ENCODE measurements at places on chromosomes 3 and 15.

DNA sequence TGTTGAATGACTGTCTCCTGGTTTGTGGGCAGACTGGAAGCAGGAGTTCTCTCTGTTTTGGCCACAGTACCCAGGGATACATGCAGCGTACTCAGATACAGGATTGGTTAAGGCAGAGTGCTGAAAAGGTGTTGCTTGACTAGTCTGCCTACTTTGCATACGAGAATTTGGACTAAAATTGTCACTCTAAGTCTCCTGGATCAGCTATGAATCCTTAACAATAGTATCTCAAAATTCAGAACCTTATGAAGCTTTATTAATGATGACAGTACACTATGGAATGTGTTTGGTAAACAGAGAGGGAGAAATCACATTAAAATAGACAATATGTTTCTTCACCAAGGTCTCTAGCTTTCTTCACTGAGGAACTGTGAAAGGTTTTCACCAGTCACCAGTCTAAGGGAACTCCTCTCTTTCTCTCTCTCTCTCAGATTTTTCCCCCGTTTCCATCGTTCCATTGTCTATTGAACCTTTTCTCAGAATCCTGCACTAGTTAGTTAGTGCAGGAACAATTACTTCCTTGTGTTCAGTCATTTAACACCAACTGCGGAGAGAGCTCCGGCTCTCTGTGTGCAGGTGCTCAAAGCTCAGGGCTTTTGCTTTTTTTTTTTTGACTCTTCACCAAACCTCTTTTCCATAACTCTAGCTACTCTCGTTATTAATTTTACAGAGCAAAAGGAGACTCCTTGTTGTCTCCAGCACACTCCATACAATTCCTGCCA, 85.9 kb upstream of the FNDC3B start:
- peak; percentile 36 for DNase-seq

- DNase-seq: peak; percentile 20
Observed at GRCh38 chr15:96121086-96121920, 209.2 kb upstream of the NR2F2 start.

DNA sequence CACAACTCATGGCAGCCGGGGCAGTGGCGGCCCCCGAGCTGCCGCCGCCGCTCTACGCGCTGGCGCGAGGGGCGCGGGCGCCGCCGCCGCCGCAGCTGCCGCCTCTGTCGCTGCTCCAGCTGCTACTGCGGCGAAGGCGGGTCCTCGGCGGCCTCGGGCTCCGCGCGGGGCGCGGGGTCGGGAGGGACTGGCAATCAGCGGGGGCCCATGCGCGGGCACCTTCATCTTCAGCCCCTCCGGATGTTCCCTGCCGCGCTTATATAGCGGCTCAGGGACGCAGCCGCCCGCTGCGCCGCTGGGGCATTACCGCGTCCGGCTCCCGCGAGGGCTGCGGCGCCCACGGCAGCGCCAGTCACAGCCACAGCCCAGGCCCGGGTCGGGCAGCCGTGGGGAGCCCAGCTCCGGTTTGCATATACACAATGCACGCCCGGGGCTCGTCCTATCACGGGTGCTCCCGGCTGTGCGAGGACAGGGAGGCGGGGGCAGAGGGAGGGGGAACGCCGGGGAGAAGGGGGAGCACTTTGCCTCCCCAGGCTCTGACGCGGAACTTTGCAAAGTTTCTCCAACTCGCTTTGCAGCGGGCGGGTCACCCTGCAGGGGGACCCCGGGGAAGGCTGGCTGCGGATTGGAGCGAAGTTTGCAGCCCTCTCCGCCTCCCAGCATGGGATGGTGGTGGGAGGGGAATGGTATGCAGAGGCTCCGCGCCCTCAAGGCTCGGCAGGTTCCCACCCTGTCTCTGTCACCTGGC, at the start of gene VGLL3:
TSS of gene VGLL3 (minus strand) at position 416 of the 748 bp plus-strand sequence. CDS start at position 10, 406 bp downstream.
- DNase-seq: peak; percentile 88

GRCh38 chr15:31456354-31457060, 129.9 kb downstream of the KLF13 start:
- DNase-seq: no peak

GRCh38 chr3:73186741-73187140, 125.3 kb downstream of the EBLN2 start:
- no peak for DNase-seq

GRCh38 chr3:62493109-62493801, 119.9 kb upstream of the FEZF2 start:
- no peak for DNase-seq

DNA sequence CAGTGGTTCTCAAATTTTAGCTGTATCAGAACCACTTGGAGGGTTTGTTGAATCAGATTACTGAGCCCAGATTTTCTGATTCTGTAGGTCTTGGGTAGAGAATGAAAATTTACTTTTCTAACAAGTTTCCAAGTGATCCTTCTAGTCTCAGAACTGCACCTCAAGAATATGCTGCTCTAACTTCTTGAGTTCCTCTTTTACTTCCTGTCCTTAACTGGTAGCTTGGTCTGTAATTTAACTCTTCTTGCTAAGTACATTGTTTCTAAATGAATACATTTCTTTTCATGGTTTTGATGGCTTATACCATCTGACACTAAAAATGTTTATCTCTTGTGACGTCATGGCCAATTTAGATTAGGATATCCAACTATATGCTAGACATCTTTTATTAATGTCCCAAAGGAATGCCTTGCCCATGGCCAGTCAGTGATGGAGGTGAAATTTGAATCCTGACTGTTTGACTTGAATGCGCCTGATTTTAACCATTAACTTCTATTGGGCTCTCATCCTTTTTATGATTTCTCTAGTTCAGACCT, 262.6 kb upstream of the NAALADL2 start:
- DNase-seq: no peak

GRCh38 chr15:58543664-58544335, 112.0 kb downstream of the LIPC start:
- DNase-seq: no peak

DNA sequence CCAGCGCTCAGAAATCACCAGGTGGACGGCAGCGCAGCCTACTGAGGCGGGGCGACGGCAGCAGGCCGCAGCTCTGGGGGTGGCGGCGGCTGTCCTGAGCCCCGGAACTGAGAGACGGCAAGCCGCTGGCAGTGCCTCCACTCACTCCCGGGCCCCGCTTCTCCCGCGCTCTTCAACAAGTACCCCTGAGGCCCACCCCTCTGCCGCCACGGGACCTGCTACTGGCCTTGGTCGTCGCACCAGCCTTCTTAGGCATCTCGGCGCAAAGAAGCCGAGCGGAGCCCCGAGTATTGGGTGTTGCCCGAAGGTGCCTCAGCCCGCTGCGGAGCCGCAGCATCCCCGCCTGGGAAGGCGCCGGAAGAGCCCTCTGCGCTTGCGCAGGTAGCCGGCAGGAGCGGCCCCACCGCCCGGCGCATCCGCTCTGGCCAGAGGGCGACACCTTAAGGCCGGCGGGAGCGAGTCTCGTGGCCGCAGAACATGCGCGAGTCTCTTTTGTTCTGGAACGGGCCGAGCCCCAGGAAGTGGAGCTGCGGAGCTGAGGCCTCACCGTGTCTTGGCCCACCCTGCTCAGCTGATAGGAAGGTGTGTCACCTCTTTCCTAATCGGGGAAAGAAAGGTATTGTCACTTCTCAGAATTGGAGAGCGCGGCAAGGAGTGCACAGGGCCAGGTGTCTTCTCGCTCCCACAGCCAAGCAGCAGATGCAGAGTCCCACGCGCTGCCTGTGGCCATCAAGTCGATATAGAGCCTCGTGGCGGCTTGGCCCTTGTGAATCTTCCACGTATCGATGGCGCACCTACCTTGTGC, at the start of gene C15orf40:
TSS of gene C15orf40 (minus strand) at position 369 of the 805 bp plus-strand sequence. CDS start at position 337, 32 bp downstream.
- peak; percentile 92 for DNase-seq

DNA sequence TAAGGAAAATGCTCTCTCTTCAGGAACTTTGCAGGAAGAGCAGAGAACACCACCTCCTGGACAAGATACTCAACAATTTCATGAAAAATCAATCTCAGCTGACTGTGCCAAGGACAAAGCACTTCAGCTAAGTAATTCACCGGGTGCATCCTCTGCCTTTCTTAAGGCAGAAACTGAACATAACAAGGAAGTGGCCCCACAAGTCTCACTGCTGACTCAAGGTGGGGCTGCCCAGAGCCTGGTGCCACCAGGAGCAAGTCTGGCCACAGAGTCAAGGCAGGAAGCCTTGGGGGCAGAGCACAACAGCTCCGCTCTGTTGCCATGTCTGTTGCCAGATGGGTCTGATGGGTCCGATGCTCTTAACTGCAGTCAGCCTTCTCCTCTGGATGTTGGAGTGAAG, 200.5 kb downstream of the AKAP13 start:
- no peak for DNase-seq

DNA sequence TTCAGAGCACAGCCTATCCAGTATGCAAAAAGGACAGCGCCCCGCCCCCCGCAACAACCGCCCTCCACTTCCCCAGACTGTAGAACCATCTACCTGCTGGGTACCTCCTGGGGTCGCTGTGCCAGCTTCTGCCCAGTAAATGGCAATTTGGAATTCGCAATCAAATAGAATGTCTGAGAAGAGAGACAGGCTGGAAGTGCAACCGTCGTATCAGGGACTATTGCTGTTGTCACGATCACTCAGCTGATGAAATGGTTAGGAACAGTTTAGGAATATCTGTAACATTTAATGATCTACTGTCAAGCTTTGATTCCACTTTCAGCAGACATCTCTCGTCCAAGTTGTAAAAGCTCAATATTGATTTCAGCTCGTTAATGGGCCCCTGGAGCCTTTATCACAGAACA, 13.3 kb upstream of the PARL start:
- DNase-seq: no peak

GRCh38 chr3:9499455-9500107, 54.0 kb downstream of the LHFPL4 start:
- DNase-seq: no peak

DNA sequence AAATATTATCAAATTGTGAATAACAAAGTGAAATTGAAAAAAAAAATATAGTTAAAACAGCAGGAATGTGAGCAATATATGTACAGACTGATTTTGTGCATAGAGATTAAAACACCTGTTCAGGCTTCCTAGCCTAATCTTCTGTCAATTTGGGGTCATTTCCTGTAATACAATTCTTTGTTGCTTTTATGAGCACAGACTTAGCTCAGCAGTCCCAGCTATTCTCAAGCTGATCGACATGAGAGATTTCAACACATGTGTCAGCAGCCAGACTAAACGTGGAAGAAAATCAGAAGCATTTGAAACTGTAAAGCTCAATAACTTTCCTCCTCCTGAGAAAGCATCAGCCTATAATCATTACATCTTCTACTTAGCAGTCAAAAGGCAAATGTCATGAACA, 1.6 kb upstream of the FHIT start:
- DNase-seq: no peak

DNA sequence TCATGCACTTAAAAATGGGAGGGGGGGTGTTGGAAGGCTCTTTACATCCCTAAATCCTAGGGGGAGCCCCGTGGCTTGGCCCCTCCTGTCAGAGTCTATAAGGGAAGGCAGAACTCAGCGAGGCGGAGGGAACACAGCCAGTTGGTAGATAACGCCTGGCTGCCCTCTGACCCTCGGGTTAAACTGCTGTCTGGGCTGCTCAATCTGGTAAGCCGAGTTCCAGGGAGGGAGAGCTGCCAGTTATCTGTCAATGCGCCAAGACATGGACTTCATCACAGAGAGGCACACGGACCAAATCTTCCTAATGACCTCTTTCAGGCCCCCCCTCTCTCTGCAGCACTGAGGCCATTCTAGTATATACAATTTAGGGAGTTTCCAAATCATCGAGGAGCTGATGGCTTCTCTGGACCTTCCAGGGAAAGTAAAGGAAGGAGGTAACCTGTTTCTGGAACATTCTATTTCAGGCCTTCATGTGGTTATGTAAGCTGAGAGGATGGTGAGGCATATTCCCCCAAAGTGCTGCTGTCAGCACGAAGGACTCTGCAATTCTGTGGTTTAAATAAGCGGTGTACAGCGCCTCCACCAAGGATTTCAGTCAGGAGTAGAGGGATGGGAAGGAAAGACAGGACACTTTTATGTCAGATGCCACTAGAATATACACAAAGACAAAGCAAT, 349.0 kb downstream of the MCTP2 start:
- DNase-seq: no peak
